ENCODE measurements at places on chromosomes 1 and 21.

GRCh38 chr1:211708006-211708405, 32.6 kb upstream of the NEK2 start:
- DNase-seq: no peak

DNA sequence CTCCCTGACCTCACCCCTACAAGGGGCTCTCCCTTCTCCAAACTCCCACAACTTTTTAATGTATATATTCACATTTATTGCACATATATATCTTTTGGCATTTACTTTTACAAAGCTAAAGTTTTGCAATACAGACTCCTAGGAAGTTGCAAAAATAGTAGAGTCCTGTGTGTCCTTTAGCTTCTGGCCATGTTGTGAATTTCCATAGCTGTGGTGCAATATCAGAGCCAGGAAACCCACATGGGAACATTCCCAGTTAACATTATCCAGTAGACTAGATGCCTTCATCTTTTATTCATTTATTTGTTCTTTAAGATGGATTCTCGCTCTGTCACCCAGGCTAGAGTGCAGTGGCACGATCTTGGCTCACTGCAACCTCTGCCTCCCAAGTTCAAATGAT, 343.0 kb downstream of the PCP4 start:
- DNase-seq: no peak

DNA sequence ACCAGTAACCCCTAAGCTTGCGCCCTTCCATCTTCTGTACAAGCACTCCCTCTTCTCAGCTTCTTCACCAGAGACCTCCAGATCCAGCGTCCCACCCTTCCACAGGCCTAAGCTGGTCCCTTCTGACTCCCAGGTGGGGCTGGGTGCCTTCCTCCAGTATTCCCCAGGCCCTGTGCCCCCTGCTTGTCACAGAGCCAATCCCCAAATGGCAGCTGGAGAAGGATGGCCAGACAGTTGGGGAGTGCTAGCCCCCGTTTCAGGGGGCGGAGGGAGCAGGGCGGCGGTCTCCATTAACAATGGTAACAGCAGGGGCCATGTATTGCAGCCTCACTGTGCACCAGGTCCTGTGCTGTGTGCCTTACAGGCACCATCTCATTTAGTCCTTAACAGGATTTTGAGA, 85.7 kb downstream of the KCNN3 start:
- DNase-seq: no peak

GRCh38 chr1:7639435-7640131, 131.5 kb upstream of the VAMP3 start:
- DNase-seq: no peak

DNA sequence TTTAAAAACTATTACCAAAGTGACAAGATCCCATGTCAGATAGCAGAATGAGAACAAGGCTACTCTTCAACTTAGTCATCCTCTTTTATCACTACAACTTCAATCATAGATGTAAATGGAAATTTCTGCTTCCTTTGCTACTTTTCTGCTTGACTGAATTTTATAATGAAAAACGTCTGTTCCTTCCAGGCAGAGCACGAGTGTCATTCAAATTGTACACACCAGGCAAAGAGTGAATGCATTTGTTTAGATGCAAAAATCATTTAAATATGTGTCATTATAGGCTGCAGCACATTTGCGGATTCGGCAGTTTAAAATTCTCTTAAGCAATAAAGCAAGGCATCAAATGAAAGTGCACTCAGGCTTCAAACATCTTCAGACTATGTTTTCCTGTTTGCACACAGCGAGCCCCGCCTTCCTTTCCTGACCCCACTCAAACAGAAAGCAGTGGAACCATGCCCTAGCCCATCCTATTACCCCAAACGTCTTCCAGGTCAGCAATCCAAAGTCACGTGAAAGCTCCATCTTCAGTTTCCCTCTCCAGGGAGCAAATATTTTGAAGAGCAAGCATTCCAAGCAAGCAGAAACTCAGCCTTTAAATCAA, 99.6 kb downstream of the APP start:
- no peak for DNase-seq

DNA sequence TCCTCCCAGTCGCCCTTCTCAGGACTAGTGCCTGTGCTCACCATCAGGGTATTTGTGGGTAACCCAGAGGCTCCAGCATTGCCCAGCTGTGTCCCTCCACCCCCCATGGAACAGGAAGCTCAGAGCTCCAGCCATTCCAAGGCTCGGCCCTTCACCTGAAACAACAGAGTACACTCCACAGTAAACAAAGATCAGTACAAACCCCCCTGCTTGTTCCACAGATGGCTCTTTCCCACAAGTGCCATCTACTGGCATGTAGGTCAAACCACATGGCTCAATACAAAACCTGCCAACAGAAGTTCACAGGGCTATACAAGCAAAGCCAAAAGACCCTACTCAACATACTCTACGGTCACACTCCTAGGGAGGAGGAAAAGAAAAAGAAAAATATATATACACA, 258.7 kb downstream of the AGBL4 start:
- no peak for DNase-seq

DNA sequence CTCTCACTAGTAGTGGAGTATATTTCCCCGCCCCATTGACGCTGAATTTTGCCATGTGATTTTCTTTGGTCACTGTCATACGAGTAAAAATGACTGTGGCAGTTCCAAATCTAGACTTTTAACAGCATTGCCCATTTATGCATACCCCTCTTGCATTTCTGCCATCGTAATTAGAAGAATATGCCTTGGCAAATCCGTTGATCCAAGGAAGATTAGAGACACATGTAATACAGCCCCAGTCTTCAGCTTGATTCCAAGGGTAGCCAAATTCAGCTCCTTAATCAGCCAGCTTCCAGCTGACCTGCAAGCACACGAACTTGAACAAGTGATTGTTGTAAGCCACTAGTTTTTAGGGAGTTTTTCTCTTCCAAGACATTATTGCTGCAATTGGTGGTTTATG, 290.3 kb upstream of the ADAMTS5 start:
- DNase-seq: no peak

GRCh38 chr1:81967951-81968350, 167.2 kb downstream of the ADGRL2 start:
- no peak for DNase-seq

DNA sequence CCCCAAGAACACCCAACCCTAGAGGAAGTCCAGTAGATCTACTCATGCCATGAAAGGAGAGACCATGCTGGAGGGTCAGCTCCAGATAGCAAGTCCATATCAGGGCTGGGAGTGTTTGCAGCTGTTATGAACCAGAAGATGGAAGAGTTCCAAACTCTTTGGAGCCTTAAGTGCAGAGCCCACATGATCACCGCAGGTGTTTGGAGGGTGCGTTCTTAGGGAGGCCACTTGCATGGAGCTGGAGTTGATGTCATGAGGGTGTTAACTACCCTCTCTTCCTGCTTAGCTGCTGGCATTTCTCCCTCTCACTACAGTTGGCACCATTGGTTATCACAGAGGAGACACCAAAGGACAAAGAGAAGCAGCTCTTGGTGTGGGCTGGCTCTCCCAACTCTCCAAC, 616.9 kb downstream of the AJAP1 start:
- no peak for DNase-seq

DNA sequence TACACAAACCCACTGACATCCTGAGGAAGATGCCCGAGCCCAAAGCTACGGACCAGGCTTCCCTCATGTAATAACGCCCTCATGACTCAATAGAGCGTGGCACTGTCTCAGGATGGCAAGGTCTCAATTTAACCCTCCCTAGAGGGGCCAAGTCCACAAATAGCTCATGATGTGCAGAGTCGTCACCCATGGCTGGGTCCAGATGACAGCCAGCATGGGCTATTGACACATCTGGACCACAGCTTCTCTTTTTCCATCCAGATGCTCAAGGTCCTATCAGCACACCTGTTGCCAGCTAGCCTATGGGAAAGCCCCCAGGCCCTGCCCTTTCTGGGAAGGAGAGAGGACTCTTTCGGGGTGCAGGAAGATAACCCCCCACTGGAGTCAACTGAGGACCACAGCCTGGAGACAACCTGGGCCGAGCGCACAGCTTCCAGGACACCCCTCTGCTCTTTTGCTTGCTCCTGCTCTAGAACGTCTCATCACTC, 2.8 kb downstream of the LAPTM5 start:
- DNase-seq: no peak

DNA sequence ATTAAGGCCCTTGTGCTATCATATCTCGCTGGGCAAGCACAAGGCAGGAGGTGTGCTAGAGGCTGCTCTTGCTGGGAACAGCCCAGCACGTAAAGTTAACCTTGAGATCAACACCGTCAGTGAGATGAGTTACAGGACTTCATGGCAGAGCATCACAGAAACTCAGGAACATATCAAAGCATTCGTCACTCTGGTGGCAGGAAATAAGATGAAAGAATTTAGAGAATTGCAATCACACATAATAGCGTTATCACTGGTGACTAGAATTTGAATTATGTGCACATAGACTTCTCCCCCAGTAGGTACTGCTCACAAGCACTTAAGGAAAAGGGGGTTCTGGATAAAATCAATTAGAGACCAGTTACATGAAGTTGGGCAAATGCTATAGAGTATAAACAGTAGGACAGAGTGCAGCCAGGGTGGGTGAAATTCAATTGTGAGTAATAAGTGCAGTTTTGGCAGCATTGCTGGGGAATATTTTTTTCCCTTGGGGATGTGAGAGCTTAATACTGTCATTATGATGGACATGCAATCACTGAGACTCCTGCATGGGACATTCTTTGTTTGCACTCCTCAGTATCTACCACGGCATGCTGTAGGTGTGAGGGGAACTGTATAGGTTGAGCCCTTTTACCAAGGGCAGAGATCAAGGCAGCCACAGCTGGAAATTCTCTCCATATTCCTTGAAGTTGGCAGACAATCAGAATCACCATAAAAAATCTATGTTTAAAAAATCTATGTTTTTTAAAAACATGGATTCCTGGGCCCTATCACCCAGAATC, 44.2 kb upstream of the ARHGAP29 start:
- no peak for DNase-seq

GRCh38 chr1:103218369-103218768, 110.0 kb upstream of the COL11A1 start:
- DNase-seq: no peak

- DNase-seq: no peak
Observed at GRCh38 chr1:109787211-109787844, 23.6 kb upstream of the EPS8L3 start.

Data from stimulated activated CD4-positive, alpha-beta T cell treated with anti-CD3 and anti-CD28 coated beads, Interleukin-2, amount 100 ng/mL, for 48 hours (primary cell).